Small intestine (tissue), 16 donors: ENCODE measurements at places on chromosomes 3 and 15. TPM values are rescaled to one million over a fixed set of nuclear protein-coding genes. Genes with fewer than 3 reads are reported as not detected.

The SMARCC1 gene
- polyA plus RNA-seq, result 10.7 TPM

The CDHR4 gene
- not detected for polyA plus RNA-seq

The SCG5 gene
- 4.0 TPM for polyA plus RNA-seq

The ECE2 gene
- polyA plus RNA-seq, result not detected
